ENCODE measurements at places on chromosomes 1 and 21.

DNA sequence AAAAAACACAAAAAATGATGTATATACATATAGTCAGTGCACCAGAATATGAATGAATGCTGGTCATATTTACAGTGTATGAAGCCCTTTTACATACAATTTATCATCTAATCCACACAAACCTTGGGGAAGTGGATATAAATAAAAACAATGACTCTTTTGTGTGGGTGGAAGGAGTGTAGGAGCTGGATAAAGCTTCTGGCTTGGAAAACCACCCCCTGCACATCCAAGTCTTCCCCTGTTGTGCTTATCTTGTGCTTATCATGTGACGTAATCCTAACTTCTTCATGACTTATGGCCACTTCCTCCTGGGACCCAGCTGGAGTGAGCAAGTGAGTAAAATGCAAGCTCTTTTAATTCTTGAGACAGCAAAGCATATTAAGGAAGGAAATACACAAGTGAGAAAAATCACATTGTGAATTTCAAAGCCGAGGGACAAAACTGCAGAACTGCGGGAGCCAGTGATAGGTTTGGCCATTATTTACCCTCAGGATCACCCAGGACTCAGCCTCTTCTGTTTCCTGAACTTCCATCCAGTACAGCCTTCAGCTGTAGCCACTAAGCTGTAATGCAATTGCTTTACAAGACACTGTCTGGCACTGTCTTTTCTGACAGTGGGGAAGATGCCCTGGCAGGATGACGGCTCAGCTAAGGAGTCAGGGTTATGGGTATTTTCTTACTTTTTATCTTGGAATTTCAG, 104.0 kb upstream of the PPM1J start:
- no peak for ATAC-seq

DNA sequence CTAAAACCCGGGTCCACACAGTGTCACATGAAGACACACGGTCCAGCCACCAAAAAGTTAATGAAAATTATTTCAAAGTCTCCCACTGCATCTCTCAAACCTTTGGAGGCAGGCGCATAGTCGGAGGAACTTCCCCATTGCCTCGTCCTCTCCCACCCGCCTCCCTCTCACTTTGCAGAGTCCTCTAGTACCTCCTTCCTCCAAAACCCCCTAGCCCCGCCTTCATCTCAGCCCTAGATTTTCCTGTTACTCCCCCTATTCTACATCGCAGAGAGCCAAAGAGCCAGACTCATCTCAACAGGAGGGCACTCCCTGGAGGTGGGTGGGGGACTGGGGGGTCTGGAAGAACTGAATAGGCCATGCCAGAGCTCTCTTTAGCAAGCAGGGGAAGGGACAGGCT, 79.3 kb downstream of the DISP3 start:
- ATAC-seq, result no peak

- ATAC-seq, result no peak
Observed at GRCh38 chr1:219744652-219745469, 132.0 kb upstream of the ZC3H11B start.

DNA sequence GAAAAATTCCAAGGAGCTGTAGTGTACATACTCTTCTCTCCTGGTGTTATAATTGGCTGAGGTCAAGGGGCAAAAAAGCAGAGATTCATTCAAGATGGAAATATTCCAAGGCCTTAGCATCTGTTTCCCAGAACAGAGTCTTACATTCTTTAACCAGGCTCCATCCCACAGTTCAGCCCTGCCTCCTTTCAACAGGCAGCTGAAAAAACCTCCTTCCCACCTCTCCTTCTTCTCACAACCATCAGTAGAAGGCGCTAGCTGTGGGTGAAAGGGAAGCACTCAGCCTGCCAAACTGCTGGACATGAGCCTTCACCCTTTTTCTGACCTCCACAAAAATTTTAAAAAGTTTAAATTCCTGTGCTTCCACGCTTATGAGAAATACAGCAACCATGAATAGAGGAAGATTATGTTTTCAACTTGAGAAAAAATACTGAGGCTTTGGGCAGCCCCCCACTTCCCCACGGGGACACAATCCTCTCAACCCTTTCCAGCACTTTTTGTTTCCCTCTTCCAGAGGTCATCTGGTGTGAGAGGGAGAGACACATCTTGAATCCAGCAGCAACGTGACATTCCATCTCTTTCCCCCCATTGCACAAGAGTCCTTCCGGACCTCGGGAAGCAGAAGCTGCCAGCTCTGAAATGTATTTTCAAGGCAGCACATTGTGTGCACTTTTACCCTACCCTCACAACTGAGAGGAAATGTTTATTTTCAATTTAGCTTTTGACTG, 43.2 kb upstream of the FMO2 start:
- no peak for ATAC-seq

GRCh38 chr21:46243325-46243724, 14.8 kb upstream of the LSS start:
- ATAC-seq, result no peak

DNA sequence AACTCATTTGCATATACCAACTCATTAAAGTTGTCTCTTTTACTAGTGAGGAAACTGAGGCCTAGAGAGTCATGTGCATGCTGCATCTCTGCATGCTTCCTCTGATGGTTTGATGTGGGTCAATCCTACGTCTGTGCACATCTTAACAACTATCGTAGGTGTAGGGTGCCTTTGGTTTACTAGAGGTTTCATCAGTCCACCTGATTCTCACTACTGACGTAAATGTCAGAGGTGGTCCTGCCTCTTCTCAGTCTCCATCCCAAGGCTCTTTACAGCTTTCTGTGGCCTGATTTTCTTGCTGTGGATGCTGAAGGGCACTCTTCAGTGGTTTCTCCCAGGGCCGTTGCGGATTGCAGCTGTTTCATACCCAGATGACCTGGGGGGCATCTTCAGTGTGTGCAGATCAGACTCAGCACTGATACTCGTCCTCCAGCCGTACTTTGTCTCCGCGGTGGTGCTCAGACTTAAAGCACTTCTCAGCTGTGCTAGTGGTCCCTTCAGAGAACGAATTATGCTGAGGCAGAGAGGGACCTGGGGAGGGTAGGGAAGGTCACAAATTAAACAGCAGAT, 407.0 kb downstream of the KIF26B start:
- no peak for ATAC-seq

- peak; percentile 77 for ATAC-seq
Observed at GRCh38 chr1:37094302-37094701, 60.0 kb upstream of the GRIK3 start.

DNA sequence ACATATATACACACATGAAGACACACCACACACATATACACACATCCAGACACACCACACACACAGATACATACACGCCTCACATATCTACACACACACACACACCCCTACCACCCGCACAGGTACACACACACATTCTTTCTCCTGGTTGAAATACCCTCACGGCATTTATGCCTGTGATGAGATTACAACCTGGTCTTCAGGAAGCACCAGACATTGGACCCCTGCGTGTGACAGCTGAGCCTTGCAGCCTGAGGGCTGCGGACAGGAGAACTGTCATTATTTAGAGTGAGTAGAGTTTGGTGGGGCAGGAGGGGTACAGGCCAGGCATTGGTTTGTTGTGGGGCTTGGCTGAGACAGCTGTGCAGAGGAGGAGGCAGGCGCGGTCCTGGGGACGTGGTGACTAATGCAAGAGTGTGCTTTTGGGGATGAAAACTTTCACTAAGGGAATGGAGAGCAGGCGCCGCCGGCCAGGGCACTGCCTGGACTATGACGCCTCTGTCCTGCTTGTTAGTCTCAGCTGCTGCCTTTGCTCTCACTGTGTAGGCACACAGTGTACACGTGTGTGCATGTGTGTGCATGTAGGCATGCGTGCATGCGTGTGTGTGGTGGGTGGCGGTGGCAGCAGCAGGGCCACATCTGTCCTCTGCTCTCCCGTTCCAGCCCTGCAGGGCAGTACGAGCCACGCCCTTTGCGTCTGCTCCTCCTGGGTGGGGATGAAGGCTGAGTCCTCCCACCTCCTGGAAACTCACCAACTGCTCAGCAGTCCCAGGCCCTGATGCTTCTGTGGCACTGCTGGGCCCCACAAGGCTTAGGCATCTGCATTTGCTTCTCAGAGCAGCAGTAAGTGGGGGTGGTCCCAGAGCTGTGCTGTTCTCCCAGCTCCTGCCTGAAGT, 57.6 kb downstream of the SPSB1 start:
- no peak for ATAC-seq

GRCh38 chr1:66750577-66750976, 1.7 kb upstream of the DYNLT5 start:
- no peak for ATAC-seq

DNA sequence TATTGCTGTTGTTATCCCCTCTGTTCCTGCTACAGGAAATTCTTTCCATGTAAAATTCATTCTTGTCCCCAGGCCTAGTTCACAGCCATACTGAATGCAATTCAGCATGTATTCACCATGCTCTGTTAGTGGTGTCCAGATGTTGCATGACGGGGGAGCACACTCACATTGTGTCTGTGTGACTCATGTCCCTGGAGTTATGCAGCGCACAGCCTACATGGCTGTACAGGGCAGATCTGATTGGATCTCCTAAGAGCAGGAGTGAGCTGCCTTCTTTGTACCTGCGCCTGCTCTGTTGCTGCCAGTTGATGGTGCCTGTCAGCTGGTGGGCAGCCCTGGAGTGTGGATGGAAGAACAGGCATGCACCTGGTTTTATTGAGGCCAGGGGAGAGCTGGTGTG, 17.6 kb downstream of the HTR6 start:
- no peak for ATAC-seq

GRCh38 chr1:121459235-121459634, 274.5 kb downstream of the SRGAP2C start:
- ATAC-seq, result no peak

DNA sequence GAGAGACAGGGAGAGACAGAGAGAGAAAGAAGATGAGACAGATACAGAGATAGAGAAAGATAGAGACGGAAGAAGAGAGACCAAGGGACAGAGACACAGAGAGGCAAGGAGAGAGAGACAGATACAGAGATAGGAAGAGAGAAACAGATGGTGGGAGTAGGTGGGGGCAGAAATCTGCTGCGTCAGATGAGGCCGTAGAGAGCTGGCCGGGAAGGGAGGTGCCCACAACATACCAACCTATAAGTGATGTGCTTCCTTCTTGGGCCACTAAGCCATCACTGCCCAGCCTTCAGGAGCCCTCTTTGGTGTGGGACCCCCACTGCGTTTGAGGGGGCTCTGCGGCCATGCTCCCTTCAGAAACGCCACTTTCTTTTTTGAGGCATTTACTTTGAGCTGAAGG, 307.6 kb upstream of the VAMP3 start:
- no peak for ATAC-seq

Data from stimulated activated memory B cell treated with anti-CD40 and anti-IgM and Interleukin-4, amounts not matched to agents 10 μg/mL and 1 μg/mL and 100 μg/mL, for 72 hours (primary cell).